ENCODE measurements at places on chromosomes 5 and 9.

- no peaks in the 10 kb centered on the region for H3K36me3 ChIP-seq
- H3K4me3 ChIP-seq: no peak overlapping the region
- DNase-seq: no peak
- H3K27me3 ChIP-seq: peaks cover 18% of the 10 kb centered on the region
- H3K27ac ChIP-seq: no peak overlapping the region
Observed at GRCh38 chr5:180343110-180343830, 9.9 kb downstream of the GFPT2 start.

- no peaks in the 10 kb centered on the region for H3K36me3 ChIP-seq
- H3K4me1 ChIP-seq: no peaks in the 10 kb centered on the region
- no peak overlapping the region for H3K27ac ChIP-seq
- no peak for DNase-seq
- no peak overlapping the region for H3K4me3 ChIP-seq
Observed at GRCh38 chr5:67021521-67021920, 175.1 kb downstream of the CD180 start.

- H3K4me3 ChIP-seq: no peak overlapping the region
- H3K4me1 ChIP-seq: no peaks in the 10 kb centered on the region
- DNase-seq: no peak
- peak overlapping the region; percentile 18 for H3K27ac ChIP-seq
- no peaks in the 10 kb centered on the region for H3K36me3 ChIP-seq
Observed at GRCh38 chr5:96219580-96220281, 213.3 kb downstream of the PCSK1 start.

- DNase-seq: no peak
- H3K4me1 ChIP-seq: no peaks in the 10 kb centered on the region
- no peaks in the 10 kb centered on the region for H3K36me3 ChIP-seq
- H3K27ac ChIP-seq: no peak overlapping the region
- H3K4me3 ChIP-seq: no peak overlapping the region
- no peaks in the 10 kb centered on the region for H3K27me3 ChIP-seq
Observed at GRCh38 chr5:4065472-4066320, 470.1 kb downstream of the IRX1 start.

DNA sequence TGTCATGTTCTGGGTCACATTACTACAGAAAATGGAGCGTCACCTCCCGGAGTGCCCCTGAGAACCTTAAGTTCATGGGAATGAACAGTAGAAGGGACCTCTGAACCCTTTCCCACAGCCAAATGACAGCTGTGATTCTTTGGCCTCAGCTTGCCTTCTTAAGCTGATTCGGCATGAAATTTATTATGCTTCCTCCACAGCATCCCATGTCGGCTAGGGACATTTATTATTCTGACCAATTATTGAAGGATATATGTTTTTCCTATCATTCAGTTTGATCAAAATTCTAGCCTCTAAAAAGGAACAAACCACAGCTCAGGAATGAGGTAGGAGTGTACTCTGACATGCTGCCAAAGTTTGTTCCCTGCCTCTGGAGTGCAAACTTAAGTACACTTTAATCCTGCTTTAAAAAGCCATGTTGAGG, 440.6 kb downstream of the CETN3 start:
- H3K27ac ChIP-seq: no peak overlapping the region
- no peaks in the 10 kb centered on the region for H3K36me3 ChIP-seq
- H3K4me1 ChIP-seq: no peaks in the 10 kb centered on the region
- no peak overlapping the region for H3K4me3 ChIP-seq

GRCh38 chr5:124920909-124921666, 174.6 kb upstream of the ZNF608 start:
- no peak for DNase-seq
- peaks cover 10% of the 10 kb centered on the region for H3K4me1 ChIP-seq
- H3K27ac ChIP-seq: no peak overlapping the region
- H3K27me3 ChIP-seq: no peaks in the 10 kb centered on the region
- H3K4me3 ChIP-seq: no peak overlapping the region
- no peaks in the 10 kb centered on the region for H3K36me3 ChIP-seq

GRCh38 chr5:78778538-78778937, 130.0 kb upstream of the LHFPL2 start:
- H3K4me3 ChIP-seq: no peak overlapping the region
- no peaks in the 10 kb centered on the region for H3K27me3 ChIP-seq
- H3K27ac ChIP-seq: no peak overlapping the region
- no peaks in the 10 kb centered on the region for H3K4me1 ChIP-seq
- no peak for DNase-seq

DNA sequence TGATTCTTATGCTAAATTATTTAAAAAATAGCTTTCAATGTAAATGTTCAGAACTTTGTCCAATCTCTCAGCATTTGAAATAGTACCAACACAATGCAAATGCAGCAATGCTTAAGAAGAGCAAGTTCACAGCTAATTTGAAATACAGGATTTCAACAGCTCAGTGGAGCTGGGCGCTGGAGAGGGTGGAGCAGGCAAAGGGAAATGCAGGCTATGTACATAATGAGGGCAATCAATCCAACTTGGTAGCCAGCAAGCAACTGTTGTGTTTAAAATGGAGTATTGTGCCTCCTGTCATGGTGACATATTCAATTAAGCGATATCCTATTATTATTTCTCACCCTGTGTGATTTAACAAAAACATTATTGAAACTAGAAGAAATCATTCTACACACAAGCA, 568.8 kb downstream of the PSAT1 start:
- no peaks in the 10 kb centered on the region for H3K4me1 ChIP-seq
- H3K36me3 ChIP-seq: no peaks in the 10 kb centered on the region
- DNase-seq: no peak
- H3K27ac ChIP-seq: no peak overlapping the region

DNA sequence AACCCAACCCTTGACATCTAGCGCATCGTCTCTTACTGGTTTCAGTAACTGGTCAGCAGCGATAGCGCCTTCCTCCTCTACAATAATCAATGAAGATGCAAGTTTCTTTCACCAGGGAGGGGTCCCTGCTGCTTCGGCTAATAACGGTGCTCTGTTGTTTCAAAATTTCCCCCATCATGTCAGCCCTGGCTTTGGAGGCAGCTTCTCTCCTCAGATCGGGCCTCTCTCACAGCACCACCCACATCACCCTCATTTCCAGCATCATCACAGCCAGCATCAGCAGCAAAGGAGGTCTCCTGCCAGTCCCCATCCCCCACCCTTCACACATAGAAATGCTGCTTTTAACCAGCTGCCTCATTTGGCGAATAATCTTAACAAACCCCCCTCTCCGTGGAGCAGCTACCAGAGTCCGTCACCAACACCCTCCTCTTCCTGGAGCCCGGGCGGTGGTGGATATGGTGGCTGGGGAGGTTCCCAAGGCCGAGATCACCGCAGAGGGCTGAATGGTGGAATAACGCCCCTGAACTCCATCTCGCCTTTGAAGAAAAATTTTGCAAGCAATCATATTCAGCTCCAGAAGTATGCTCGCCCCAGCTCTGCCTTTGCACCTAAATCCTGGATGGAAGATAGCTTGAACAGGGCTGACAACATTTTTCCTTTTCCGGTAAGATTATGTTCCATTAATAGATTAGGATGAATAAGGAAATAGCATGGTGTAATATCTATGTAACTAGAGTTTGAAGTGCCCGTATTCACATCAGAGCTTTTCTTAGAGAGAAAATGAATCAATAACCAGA, 2.2 kb downstream of the CPEB4 start:
- H3K36me3 ChIP-seq: peaks cover 5% of the 10 kb centered on the region
- peak overlapping the region; percentile 98 for H3K4me3 ChIP-seq
- H3K27ac ChIP-seq: no peak overlapping the region
- DNase-seq: no peak

- H3K27ac ChIP-seq: no peak overlapping the region
- DNase-seq: no peak
- no peaks in the 10 kb centered on the region for H3K36me3 ChIP-seq
- H3K4me3 ChIP-seq: no peak overlapping the region
Observed at GRCh38 chr9:104269374-104269773, 175.3 kb downstream of the SMC2 start.

DNA sequence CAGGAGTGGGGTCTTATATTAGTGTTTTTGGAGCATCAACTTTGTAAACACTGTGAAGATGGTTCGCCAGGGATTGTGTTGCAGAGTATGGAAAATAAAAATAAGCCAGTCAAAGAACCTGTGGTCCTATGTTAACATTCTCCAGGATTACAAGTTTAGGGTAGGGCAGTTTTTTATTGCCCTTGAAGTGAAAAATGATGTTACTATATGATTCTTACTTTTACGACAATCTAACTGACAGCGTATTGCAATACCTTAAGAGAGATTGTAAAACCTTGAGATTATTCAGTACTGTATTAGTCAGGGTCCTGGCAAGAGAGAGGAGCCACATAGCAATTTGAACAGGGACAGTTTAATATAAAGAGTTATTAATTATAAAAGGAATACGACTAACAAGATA, 144.7 kb upstream of the ZNF608 start:
- H3K36me3 ChIP-seq: no peaks in the 10 kb centered on the region
- no peak overlapping the region for H3K27ac ChIP-seq
- H3K4me3 ChIP-seq: no peak overlapping the region
- no peaks in the 10 kb centered on the region for H3K4me1 ChIP-seq
- DNase-seq: no peak

DNA sequence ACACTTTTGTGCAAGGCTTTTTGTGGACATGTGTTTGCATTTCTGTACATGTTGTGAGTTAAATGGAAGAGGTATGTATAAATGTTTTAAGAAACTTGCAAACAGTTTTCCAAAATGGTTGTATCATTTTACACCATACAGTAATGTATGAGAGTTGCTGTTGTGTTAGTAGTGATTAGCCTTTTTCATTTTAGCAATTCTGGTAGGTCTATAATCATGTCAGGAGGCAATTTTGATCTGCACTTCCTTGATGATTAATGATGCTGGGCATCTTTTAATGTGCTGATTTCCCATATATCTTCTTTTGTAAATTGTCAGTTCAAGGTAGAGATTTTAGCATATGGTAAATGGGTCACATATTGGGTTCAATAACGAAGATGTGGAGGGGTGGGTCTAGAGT, 87.3 kb downstream of the ANKRD18B start:
- H3K27ac ChIP-seq: no peak overlapping the region
- H3K4me3 ChIP-seq: no peak overlapping the region
- no peaks in the 10 kb centered on the region for H3K36me3 ChIP-seq
- peaks cover 21% of the 10 kb centered on the region for H3K27me3 ChIP-seq
- H3K4me1 ChIP-seq: no peaks in the 10 kb centered on the region
- no peak for DNase-seq

- no peaks in the 10 kb centered on the region for H3K27me3 ChIP-seq
- DNase-seq: no peak
- H3K4me3 ChIP-seq: no peak overlapping the region
- H3K4me1 ChIP-seq: no peaks in the 10 kb centered on the region
- peaks cover 1% of the 10 kb centered on the region for H3K36me3 ChIP-seq
Observed at GRCh38 chr5:37071901-37072581, 177.1 kb downstream of the CPLANE1 start.

GRCh38 chr5:169873642-169874041, 106.7 kb downstream of the INSYN2B start:
- DNase-seq: no peak
- H3K27ac ChIP-seq: no peak overlapping the region
- H3K36me3 ChIP-seq: peaks cover 38% of the 10 kb centered on the region

DNA sequence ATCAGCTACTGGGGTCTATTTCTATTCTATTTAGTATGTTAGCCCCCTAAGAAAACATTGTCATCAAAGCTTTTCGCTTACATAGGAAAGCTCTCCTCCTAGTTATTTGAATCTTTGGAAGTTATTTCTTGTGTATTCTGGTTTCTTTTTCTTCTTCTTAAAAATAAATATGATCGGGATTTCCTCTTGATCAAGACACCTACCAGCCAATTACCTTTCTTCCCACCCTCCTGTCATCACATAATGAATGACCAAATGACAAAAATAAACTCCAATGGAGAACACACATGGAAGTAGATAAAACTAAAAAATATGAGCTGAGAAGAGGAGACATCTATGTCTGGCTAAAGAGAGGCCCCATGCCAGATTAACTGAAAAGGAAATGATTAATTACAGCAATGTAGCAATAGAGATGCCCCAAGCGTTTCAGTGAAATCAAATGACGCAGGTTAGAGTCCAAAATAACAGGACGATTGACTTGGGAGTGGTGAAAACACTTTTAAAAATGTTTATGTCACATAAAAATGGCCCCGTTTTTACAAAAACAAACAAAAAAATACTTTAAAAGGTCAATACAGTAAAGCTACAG, 59.5 kb upstream of the PCSK1 start:
- H3K4me1 ChIP-seq: no peaks in the 10 kb centered on the region
- no peak overlapping the region for H3K4me3 ChIP-seq
- H3K36me3 ChIP-seq: no peaks in the 10 kb centered on the region
- DNase-seq: no peak
- no peaks in the 10 kb centered on the region for H3K27me3 ChIP-seq

GRCh38 chr9:98993570-98993945, 49.9 kb downstream of the COL15A1 start:
- H3K4me1 ChIP-seq: peaks cover 20% of the 10 kb centered on the region
- H3K36me3 ChIP-seq: peaks cover 2% of the 10 kb centered on the region
- peak overlapping the region; percentile 73 for H3K4me3 ChIP-seq
- no peaks in the 10 kb centered on the region for H3K27me3 ChIP-seq
- peak overlapping the region; percentile 85 for H3K27ac ChIP-seq
- DNase-seq: peak; percentile 39

DNA sequence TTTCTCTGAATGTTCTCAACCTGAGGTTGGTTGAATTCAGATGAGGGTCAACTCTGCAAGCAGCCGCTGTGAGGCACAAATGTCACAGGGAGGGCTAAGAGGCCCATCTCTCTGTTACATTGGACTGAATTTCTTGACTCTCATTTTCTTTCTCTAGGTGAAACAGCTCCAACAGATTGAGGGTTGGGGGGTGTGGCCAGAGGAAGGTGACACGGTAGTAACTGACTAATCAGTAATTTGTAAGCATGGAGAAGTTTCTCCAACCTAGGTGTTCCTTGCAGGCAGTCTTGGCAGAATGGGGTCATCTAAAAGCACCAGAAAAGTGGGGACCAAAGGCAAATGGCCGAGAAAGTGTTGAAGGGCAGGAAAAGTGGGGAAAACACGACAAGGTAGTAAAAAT, 16.8 kb downstream of the CCT5 start:
- no peak overlapping the region for H3K27ac ChIP-seq
- H3K27me3 ChIP-seq: peaks cover 2% of the 10 kb centered on the region
- H3K4me1 ChIP-seq: no peaks in the 10 kb centered on the region
- no peak overlapping the region for H3K4me3 ChIP-seq
- peaks cover 15% of the 10 kb centered on the region for H3K36me3 ChIP-seq

DNA sequence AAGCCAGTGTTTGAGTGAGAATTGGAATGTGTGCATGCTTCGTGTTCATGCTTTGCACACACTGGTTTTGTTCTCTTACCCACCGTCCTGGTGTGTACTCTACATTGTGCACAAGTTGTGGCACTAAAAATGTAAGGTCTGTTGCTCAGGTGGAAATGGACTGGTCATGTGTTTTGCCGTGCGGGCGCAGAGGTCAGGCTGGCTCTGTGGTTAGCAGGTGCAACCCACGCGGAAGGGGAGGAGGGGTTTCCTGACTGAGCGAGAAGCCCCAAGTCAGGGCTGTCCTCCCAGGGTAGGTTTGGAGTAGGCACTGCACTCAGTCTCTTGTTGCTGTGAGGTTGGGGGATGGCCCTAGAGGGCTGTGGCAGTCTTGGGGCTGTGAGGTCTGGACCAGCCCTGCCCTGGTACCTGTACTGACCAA, 86.6 kb downstream of the EHMT1 start:
- no peaks in the 10 kb centered on the region for H3K27me3 ChIP-seq
- peaks cover 17% of the 10 kb centered on the region for H3K36me3 ChIP-seq
- no peak for DNase-seq
- peaks cover 37% of the 10 kb centered on the region for H3K4me1 ChIP-seq
- H3K27ac ChIP-seq: peak overlapping the region; percentile 86

Data from memory B cell (primary cell).